Brain microvascular endothelial cell (primary cell): ENCODE measurements at places on chromosomes 16 and 17.

GRCh38 chr17:60656499-60656898 lies 21.2 kb upstream of the BCAS3 start:
- no peak for DNase-seq

GRCh38 chr16:54414671-54415070 lies 128.1 kb upstream of the IRX3 start:
- DNase-seq, result no peak

DNA sequence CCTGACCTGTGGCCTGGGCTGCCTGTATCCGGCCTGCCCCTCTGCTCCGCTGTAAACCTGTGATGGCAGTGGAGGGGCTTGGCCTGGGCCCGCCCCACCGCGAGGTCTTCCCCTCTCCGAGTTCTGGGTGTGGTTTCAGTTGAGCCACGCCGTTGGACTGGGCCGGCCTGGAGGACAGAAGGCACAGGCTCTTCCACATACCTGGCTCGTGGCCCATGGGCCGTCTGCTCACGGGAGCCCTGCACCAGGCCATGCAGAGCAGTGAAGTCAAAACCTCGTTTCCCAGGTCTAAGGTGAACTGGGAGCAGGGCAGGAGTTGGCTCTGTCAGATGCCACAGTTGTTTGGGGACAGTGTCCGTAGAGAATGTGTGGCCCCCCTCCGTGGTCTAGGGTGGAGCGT lies 5.6 kb upstream of the RNPS1 start:
- DNase-seq, result no peak

GRCh38 chr16:84115919-84116719 lies 623 bp downstream of the MBTPS1 start:
- peak; percentile 12 for DNase-seq

GRCh38 chr16:27718201-27719105 lies 168.5 kb downstream of the KATNIP start:
- no peak for DNase-seq

DNA sequence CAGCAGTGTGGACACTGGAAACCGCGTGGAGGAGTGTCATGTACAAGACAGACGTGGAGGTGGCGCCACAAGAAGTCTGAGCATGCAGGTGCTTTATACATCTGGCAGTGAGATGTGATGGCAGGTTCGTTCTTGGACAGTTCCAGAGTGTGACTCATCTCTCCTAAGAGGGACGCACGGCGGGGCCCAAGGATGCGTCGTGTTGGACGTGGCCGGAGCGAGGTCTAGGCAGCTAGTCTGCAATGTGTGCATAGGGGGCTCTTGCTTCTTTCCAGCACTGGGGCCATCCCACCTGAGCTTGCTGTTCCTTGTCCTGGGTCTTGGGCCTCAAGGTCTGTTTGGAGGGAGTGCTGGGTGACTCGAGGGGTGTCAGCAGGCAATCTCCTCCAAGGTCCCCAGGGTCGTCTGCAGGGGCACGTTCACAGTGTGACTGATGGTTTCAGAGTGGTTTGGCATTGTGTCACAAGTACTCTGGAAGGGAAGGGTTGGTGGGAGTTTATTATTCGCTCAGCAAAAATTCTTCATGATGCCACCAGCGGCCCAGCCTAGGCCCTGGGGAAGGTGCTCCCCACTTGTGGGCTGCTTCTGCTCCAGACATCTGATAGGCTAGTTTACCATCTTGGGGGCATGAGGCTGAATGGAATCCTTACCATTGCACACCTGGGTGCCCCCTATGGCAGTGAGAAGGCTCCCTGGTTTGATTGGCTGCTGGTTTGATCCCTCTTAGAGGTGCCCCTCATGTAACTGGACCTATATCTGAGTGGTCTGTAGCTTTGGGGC lies 22.1 kb downstream of the SPACA3 start:
- no peak for DNase-seq

DNA sequence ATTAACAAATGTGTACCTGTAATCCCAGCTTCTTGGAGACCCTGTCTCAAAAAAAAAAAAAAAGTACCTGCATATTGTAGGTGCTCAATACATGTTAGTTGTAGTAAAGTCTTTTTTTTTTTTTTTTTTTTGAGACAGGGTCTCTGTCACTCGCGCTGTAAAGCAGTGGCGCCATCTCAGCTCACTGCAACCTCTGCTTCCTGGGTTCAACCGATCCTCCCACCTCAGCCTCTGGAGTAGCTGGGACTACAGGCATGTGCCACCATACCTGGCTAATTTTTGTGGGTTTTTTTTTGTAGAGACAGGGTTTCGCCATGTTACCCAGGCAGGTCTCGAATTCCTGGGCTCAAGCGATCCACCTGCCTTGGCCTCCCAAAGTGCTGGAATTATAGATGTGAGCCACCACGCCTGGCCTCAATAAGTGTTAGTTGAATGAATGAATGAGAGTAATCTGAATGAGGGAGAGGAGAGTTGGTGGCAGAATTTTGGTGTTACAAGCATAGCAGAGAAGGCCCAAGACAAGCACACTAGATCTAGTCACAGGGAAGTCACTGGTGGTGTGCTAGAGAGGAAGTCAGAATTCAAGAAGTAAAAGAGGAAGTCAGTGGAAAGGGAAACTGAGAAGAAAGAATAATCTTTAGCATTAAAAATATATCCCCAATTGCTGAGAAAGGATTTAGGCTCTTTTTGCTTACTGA lies 9.4 kb upstream of the MYL4 start:
- no peak for DNase-seq

DNA sequence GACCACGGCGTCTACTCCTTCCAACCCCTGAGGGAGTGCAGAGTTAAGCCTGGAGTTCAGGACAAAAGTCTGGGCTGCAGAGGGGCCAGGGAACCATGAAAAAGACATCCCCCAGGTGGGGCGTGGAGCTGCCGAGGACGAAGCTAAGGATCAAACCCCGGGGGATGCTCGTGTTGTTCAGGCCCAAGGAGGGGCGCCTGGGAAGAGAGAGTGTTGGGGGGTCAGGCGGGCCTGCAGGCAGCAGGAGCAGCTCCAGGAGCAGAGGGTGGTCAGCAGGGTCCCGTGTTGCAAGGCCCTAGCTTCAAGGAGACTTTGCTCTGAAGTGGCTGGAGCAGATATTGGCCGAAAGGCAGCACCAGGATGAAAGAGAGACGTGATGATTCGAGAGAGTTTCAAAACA lies 26.7 kb downstream of the NECAB2 start:
- no peak for DNase-seq

GRCh38 chr16:70594569-70594968 lies 51.8 kb upstream of the IL34 start:
- DNase-seq, result no peak

- no peak for DNase-seq
Observed at GRCh38 chr17:58611331-58611730, 80.5 kb downstream of the TEX14 start.

- DNase-seq, result no peak
Observed at GRCh38 chr17:78923660-78924453, 1.3 kb downstream of the TIMP2 start.

GRCh38 chr16:9463461-9463860 lies 372.0 kb downstream of the HAPSTR1 start:
- DNase-seq, result no peak

DNA sequence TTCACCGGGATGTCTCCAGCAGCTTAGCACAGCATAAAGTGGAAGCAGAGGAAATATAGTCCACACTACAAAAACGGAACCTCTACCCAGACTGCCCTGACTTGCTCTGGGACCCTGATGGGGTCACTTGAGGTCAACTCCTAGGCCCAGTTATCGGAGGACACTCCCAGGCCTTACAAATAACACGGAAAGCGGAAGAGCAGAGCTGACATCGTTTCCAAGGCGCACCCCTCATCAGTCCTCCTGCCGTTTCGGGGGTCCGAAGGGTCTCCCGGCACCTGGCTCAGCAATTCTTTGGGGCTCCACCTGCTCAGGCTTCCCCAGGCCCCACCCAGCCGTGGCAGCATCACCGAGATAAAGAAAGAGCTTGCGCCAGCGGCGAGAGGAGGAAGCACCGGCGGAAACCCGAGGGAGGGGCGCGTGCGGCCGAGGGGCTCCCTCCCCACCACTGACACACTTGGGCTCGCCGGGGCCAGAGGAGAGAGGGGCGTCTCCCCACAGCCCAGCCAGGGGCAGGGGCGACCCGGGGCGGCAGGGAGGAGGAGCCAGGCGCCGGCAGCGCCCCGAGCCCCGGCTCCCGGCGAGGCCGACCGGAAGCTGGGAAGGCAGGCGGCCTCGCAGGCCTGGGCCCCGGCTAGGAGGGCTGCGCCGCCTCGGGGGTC lies 727 bp downstream of the CORO7 start:
- DNase-seq, result no peak

GRCh38 chr17:17413215-17413792 lies 63.5 kb upstream of the MED9 start:
- no peak for DNase-seq

DNA sequence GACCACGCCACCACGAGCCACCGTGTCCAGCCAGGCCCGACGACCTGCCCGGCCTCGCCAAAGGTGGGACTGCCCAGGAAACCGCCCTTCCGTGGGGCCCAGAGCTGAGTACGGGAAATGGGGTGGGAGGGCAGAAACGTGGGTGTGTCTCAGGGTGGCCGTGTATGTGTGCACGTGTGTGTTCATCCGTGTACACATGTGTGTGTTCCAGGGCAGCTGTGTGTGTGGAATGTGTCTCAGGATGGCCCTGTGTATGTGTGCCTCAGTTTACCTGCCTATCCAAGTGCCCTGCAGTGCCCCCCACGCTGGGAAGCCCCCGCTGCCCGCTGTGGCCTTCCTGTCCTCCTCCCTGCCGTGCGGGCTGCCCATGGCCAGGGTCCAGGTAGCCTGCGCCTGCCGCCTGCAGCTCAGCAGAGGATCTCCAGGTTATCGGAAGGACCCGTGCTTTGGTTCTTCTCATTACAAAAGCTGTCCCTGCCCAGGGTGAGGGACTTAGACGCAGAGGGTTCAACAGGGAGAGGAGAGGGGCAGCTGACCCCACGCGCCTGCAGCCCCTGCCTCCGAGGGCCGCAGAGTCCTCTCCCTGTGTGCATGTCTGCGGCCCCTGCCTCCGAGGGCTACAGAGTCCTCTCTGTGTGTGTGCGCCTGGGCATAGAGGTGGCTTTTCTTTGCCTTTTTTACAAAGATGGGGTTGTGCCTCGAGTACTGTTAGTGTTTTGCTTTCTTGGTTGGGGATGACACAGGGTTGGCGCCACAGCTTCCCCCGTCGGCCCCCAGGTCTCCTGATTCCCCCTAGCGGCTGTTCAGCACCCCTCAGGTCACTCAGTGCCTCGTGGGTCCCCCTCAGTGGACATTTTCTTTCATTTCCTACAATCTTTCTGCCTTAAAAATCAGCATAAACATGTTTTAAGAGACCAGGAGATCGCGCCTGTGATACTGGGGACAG lies 23.6 kb downstream of the ZNF469 start:
- no peak for DNase-seq

GRCh38 chr17:36937959-36938565 lies 787 bp downstream of the LHX1 start:
- no peak for DNase-seq

DNA sequence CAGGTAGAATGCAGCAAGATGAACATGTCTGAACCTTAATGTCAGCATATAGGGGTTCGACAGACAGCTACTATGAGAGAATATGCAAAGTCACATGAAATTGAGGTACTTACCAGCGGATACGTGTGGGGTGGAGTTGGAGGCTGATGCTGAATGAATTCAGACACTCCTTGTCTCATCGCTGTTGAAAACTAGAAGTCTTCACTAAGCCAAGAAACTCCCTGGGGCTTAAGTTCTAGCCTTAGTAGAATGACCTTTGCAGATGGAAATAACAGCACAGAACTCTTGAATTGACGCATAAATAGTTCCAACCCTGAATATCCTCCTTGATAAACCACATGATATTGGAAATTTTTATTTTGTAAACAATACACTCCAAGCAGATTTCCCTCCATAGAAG lies 32.9 kb upstream of the MYOCD start:
- no peak for DNase-seq

GRCh38 chr17:76263896-76264295 lies 1.3 kb upstream of the UBALD2 start:
- no peak for DNase-seq

DNA sequence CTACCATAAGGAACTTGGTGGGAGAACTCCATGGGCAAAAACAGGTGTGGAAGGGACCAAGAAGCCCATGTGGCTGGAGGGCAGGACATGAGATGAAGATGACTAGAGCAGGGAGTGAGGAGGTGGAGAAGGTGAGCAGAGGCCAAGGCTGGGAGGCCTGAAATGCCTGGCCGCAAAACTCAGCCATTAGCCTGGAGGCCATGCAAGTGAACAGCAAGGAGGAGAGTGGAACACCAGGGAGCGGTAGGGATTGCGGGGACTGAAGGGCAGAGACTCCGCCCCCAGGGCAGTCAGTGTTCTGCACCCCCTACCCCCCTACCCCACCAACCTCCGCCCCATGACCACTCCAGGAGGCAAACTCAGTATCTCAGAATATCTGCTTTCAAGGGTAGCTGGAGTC lies 17.0 kb downstream of the BCL7C start:
- no peak for DNase-seq

GRCh38 chr16:73383195-73383987 lies 335.5 kb upstream of the ZFHX3 start:
- no peak for DNase-seq

DNA sequence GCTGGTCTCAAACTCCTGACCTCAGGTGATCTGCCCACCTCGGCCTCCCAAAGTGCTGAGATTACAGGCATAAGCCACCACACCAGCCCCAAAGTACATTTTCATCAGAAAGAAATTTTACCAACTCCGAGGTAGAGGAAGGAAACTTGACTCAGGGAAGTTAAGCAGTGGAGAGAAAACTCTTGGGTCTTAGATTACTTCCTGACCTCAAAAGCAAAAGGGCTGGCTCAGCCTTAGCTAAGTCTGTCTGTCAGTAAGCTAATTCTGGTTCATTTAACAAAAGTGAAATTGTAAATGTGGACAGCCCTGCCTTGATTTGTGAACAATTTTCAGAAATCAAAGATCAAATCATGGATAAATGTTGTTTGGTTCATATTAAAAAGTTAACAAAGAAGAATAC lies 30.6 kb downstream of the MAP2K6 start:
- DNase-seq, result no peak

GRCh38 chr17:46991617-46992016 lies 12.6 kb upstream of the RPRML start:
- no peak for DNase-seq

GRCh38 chr17:2828397-2829038 lies 32.3 kb downstream of the RAP1GAP2 start:
- peak; percentile 6 for DNase-seq
